ENCODE measurements at places on chromosomes 6 and 20.

GRCh38 chr6:65113581-65113980, 593.4 kb downstream of the EYS start:
- no peak for DNase-seq

DNA sequence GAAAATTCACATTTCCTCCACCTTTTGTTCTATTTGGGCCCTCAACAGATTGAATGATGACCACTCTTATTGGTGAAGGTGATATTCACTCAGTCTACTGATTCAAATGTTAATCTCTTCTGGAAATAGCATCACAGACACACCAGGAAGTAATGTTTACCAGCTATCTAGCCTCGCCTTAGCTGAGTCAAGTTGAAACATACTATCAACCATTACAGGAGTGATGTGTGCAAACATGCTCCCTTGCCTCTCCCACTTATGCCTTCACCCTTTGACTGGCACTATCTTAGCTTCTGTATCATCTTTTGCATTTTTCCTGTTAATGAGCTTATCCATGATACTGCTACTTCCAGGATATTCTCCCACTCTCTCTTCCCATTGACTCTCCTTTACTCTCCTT, 191.9 kb downstream of the CENPW start:
- no peak for DNase-seq

DNA sequence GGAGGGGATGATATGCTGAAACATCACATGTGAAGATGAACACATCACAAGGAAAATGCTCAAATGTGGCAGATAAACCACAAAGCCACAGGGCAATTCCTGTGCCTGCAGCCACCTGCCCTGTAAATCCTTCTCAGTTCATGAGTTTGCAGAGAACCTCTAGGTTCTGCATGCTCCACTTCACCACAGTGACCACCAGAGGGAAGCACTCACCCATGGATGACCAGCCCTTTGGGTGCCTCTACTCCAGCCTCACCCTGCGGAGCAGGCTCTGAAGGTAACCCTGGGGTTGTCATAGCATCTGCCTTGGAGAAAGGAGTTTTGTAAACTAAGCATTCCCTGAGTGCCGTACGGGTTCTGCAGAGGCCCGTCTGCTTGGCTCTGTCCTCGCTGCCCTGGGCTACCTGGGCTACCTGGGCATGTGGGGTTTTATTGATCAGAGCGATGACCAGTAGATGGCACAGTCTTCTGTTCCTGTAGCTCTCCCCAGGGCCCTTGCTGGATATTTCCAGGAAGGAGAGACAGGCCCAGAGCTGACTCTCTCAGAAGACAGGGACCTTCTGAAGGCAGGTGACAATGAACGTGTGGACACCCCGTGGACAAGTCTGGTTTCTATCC, 31.7 kb upstream of the CST1 start:
- no peak for DNase-seq

DNA sequence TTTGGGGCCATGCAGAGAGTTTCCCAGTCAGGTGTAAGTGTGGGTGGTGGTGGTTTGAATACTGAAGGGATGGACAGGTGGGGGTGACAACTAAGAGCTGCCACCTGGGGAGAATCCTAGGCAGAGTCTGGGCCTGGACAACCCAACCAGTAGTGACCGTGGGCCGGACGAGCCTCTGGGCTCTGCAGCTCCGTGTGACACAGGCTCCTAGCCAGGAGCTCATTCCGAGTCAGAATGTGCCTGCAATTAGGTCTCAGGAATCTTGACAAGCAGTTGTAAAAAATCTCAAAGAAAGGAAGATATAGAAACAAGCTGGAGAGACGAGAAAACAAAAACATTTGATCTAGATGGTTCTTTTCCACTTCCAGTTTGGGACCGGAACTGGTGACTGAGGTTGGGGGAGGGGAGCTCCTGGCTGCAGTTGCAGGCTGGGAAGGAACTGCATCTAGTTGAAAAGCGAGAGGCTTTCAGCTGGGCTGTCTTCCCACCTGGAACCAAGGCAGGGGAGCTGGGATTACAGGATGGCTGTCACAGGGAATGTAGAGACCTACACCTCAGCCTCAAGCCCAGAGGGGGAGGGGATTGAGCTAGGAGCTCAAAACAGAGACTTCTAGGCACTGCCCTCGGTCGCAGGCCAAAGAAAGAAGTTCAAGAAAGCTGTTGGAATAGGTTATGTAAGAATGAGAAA, 156.9 kb downstream of the PAX1 start:
- DNase-seq, result no peak

GRCh38 chr6:85394853-85395538, 54.9 kb upstream of the NT5E start:
- DNase-seq, result no peak

DNA sequence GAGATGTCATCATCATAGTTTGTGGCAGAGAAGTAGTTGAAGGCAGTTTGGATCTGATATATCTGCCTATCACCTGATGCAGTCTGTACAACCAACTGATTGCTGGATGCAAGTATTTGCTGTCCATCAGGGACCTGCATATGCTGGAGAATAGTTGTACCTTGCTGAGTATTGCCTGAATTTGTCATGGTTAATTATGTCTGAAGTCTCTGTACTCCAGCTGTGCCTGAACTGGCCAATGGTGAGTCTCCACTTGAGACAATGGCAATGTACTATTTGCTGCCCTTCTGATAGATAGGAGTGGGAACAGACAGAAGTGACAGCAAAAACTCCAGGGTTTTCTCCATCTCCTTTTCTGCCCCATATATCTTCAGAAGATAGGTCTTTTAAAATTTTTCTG, 531.5 kb downstream of the EPHA7 start:
- no peak for DNase-seq

GRCh38 chr20:20549704-20550103, 162.7 kb downstream of the RALGAPA2 start:
- no peak for DNase-seq

DNA sequence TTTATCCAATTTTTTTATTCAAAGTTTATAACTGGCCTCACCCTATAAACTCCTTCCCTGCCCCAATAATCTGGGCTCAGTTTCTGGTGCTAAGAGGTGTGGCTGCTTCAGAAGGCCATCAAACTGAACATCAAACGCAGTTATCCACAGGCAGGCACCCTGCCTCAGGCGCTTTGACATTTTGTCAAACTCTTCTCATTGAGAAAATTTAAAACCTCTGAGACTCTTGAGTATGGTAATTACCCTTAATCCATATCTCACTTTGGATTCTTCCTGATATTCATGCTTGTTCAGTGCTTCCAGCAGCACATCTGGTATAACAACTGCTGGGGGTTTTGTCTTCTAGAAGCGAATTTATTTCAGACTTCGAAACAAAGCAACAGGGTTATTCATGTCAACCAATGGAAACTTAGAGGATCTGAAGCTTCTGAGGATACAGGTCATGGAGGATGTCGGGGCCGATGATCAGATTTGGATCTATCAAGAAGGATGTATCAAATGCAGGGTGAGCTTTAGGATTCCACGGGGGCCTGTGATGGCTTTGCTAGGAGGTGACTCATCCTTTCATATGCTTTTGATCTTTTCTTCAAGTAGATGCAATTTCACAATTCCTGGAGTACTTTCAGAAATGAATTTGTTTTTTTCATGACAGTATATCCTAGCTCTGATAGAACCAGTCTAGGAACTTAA, 68.2 kb downstream of the RTN4IP1 start:
- no peak for DNase-seq

GRCh38 chr6:111478749-111479148, 4.3 kb downstream of the REV3L start:
- no peak for DNase-seq

GRCh38 chr6:141540207-141540606, 592.5 kb upstream of the GJE1 start:
- DNase-seq, result no peak

DNA sequence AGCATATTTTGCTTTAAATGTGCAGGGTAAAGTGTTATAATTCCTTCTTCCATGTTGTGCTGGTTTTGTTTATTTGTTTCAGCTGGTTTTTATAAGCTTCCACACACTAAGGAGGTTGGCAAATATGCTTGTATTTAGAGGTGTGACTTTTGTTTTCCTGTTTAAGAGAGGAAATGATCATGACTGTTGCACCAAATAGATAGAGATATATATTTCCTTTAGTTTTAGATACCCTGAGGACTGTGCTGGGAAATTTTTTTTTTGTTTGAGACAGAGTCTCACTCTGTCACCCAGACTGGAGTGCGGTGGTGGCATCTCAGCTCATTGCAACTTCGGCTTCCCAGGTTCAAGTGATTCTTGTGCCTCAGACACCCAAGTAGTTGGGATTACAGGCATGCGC, 5.8 kb downstream of the TBPL1 start:
- DNase-seq, result no peak

DNA sequence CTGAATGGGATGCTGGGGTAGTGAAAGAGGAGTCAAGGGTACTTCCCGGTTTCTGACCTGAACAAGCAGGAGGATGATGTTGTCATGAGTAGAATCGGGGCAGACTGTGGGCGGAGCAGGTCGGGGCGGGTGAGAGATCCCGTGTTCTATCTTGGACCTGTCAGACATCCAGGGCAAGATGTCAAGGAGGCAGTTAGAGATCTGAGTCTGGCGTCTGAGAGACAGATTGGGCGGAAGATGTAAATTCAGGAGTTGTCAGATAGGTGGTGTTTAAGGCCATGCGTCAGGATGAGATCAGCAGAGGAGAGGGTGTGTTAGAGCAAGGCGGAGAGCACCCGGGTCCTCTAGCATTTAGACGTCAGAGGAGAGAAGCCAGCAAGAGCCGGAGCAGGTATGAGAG, 115.5 kb downstream of the DLGAP4 start:
- DNase-seq, result no peak

GRCh38 chr6:130183271-130184222, 39.2 kb downstream of the SAMD3 start:
- DNase-seq, result no peak

- DNase-seq, result no peak
These were observed 15.9 kb upstream of the ZNF133 start for GRCh38 chr20:18272451-18272850.

GRCh38 chr6:97361286-97361685, 78.3 kb upstream of the MMS22L start:
- DNase-seq, result no peak
